ENCODE measurements at places on chromosomes 2 and 18.
A peak's percentile ranks its signal among the peaks of the same experiment; 100 is the strongest.

DNA sequence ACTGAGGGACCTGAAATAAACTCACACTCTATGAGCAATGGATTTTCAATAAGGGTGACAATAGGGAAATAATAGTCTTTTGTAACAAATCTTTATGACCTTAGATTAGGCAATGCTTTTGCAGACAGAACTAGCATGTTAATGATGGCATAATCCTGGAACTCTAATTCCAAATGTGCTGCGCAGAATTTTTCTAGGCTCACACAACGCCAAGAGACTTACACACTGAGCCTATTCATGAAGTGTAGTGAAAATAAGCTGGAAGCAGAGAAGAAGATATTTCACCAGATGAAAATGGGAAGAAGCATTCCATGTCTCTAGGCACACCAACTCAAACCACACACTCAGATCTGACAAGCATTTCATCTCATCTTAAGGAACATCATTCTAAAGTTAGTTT lies 178.5 kb downstream of the L3MBTL4 start:
- DNase-seq: no peak

- no peak for DNase-seq
Observed at GRCh38 chr18:48159816-48160215, 229.4 kb upstream of the SMAD2 start.

DNA sequence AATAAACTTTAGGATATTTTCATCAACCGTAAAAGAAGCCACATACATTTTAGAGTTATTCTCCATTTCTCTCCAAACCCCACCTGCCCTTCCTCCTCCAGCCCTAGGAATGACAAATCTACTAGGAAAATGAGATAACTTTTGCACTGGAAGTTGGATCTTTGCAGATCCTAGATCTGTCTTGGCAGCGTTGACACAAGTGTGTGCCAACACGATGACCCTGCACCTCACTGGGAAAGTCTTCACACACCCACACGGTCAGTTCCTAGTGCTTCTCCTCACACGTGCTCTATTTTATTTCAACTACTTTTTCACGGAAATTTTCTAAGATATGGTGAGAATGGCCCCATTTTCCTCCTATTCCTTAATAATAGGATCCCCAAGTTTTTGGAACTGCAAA lies 14.1 kb upstream of the HPCAL1 start:
- no peak for DNase-seq

DNA sequence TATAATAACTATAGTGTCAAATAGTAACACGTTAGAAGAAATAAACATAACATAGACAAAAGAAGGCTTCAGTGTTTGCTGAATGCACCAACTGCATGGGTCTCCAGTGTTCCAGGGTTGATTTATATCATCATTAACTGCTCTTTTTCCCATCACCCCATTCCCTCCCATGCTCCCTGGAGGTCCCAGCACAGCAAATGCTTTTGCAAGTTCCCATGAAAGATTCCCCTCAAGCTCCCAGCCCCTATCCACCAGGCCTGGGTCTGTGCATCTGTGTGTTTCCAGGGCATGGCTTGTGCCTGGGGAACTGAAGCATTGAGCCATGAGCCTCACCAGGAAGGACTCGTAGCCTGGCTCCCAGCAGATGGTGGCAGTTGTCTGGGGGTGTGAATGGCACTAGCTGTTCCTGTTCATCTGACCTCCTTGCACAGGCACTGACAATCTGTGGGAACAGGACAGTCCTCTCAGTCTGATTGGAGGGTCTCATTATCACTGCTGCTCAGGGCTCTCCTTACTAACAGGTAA lies 164.6 kb upstream of the RMP24 start:
- no peak for DNase-seq

DNA sequence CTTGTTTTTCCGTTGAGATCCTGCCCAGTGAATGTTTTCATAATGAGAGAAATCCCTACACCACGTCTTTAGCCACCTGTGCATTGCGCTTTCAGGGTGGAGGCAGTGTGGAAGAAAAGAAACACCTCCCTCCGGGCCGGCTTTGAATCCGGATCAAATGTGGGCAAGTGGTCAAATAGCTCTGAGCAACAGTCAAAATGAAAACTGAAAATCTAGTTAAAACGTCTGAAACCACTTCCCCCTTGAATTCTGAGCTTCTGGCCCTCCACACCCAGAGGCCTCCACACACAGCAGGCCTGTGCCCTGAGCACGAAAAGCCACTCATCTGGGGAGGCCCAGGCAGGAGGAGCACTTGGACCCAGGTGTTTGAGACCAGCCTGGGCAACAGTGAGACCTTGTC lies 263.6 kb upstream of the SALL3 start:
- no peak for DNase-seq

- DNase-seq: peak; percentile 16
Observed at GRCh38 chr2:31812051-31812798, 198.6 kb downstream of the MEMO1 start.

- peak; percentile 52 for DNase-seq
Observed at GRCh38 chr2:854460-854859, 96.2 kb upstream of the SNTG2 start.

GRCh38 chr18:22624176-22624575 lies 206.5 kb upstream of the CTAGE1 start:
- DNase-seq: no peak

- DNase-seq: no peak
Observed at GRCh38 chr2:144748443-144748842, 228.5 kb upstream of the ZEB2 start.

- DNase-seq: no peak
Observed at GRCh38 chr2:225137971-225138370, 95.7 kb upstream of the DOCK10 start.

DNA sequence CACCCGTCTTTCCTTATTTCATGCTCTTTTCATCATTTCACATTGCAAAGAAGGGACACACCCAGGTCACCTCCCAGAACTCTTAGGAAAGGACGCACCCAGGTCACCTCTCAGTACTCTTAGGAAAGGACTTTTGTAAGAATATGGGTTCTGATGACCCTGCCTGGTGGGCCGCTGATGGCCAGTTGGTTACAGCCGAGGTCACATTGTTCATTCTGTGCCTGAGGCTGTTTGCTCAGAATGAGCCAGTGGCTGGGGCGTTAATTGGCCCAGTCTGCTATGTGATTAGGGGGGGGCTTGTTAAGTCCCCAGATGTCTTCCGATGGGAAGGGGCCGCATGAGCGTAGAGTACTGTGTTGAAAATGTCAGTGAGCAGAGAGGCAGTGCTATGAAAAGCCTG lies 9.4 kb downstream of the MLPH start:
- DNase-seq: no peak

- DNase-seq: peak; percentile 43
Observed at GRCh38 chr18:77366720-77367641, 117.3 kb downstream of the GALR1 start.

- DNase-seq: no peak
Observed at GRCh38 chr2:104977958-104978357, 59.9 kb upstream of the MRPS9 start.

GRCh38 chr2:109466674-109467575 lies 146.8 kb downstream of the SEPTIN10 start:
- peak; percentile 66 for DNase-seq

DNA sequence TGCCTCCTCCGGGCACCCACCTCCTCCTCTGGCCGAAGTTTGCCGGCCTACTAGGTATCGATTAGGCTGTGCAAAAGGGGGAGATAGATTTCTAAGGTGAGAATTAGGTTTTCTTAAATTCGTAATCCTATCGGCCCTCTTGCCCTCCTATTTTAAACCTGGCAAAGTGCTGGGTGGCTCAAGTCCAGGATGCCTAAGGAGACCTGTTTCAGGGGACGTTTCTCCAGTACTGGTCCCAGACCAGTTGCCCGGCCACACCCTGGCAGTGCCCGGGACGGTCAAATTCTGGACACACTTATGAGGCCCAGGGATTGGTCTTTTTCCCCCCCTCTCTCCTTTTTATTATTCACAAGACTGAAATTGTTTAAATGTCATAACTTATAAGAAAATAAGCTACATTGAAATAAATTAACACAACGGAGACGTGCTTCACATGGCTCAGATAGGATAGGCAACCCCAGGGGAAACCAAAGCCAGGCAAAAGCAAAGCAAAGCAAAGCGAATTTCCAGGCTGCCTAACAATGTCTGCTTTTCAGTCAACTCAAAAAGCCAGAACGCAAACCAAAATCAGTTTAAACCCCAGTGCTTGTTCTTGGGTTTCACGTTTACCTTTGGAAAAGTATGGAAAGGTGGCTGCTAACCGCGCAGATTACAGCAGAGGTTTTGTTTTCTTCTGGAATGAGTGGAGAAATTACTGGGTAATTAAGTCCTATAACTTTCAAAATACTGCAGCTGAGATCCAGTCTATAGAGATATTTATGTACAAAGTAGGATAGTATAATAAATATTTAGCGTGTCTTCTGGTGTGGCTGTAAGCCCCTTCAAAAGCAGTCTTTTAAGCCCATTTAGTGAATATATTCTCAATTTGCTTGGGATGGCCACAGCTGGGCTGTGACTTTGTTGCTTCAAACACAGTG lies 3.0 kb downstream of the GBX2 start:
- DNase-seq: peak; percentile 3

DNA sequence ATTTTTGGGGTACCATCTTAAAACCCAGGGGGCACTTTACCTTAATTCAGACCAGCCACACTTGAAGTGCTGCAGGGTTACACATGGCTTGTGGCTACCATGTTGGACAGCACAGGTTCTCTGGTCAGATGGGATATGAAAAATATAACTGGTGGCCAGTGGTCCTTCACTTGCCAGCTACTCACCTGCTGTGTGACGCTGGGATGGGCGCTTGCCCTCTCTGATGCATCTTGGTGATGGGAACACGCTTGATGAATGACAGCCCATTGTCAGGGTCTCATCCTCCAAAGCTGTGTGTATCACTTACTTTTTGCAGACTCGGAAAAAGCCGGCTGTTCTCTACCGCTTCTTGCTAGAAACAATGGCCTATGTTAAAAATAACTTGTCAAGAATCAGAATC lies 22.5 kb downstream of the HJURP start:
- no peak for DNase-seq

DNA sequence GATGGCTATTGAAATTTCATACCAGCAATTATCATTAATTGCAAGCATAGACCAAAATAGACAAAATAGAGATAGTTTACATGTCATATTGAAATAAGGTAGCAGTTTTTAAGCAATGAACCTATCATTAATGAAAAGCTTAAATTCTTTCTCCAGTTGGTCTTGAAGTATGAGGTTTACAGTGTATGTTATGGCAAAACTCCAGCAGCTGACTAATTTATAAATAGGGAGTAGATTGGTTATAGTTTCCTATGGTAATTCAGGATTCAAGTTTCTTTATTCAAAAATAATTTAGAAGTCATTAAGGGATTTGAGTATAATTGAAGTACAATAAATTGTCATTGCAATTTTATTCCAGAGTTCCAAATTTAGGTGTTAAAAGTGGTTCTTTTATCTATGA lies 69.6 kb upstream of the COL5A2 start:
- no peak for DNase-seq

GRCh38 chr2:207390302-207391095 lies 139.3 kb upstream of the CREB1 start:
- DNase-seq: no peak

All from AG20443 (cell line).